ENCODE measurements at places on chromosomes 7 and 10.

GRCh38 chr7:17019106-17019505, 137.3 kb upstream of the AGR3 start:
- DNase-seq = no peak

GRCh38 chr10:105656856-105657255, 1015.8 kb downstream of the SORCS3 start:
- no peak for DNase-seq

DNA sequence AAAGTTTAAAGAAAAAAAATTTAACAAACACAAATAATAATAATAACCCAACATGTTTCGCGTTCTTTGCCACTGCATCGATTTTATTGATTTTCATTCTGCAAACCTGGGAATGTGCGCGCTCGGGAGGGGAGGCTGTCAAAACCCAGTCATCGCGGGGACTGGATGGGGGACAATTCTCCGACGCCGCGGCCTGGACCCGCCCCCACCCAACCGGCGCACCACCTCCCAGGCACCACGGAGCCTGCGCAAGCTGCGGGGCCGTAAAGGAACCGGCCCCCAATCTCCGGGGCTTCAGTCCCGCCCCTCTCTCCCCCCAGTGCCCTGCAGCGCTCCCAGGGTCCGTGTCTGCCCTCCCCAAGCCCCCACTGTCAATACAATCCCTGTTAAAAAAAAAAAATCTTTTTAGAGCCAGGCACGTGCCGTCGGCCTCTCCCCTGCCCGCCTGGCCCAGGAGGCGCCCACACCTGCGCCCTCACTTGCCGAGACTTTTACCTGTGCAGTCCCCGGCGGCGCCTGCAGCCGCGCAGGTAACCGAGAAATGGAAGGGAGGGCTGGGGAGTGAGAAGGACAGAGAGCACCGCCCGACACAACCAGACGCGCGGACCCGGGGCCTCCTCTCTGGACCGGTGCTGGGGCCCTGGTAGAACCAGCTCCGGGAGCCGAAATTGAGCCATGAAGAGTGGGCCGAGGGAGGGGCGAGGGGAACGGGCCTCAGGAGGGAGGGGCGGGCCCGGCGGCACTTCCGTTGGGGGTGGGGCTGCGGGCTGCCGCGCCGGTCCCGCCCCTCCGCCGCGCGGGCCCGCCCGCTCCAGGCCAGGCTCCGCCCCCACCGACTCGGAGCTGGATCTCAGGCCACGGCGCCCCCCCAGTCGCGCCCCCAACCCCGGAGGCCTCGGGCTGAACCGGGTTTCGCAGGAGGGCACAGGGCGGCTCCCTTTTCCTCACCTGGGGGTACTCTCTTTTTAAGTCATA, 7.6 kb upstream of the ZNF503 start:
- peak; percentile 68 for DNase-seq

GRCh38 chr7:85567983-85568382, 381.1 kb upstream of the SEMA3D start:
- no peak for DNase-seq

DNA sequence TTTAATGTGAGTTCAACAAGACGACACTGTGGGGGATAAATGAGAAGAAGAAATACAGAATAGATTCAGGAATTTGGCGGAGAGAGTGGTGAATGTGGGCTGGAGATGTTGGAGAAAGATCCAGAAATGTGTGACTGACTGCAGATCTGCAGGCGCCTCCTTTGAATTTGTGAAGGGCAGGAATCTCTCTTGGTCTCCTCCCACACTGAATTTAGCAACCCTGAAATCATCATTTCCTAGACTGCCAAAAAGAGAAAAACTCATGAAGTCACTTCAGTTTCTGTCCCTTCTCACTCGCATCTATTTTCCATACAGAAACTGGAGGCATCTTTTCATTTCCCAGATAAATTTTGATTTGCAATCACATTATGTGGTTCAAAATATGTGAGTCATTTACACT, 128.7 kb downstream of the GNAI1 start:
- no peak for DNase-seq

- no peak for DNase-seq
These were observed 60.1 kb downstream of the FAM171A1 start for GRCh38 chr10:15310776-15311568.

DNA sequence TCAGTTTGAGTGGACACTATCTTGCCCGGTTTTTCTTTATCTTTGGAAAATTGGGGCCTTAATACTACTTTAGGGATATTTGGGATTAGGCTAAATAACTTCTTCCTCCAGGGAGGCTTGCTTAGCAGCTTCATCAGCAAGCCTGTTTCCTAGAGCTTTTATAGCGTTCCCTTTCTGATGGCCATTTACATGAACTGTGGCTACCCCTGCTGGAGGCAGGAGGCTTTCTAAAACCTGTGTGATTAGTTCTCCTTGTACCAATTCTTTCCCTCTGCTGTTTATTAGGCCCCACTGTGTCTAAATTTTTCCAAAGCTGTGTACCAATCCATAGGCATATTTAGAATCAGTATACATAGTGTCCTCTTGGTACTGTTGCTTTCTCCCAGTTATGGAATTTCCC, 61.7 kb upstream of the CNTNAP2 start:
- DNase-seq = no peak

DNA sequence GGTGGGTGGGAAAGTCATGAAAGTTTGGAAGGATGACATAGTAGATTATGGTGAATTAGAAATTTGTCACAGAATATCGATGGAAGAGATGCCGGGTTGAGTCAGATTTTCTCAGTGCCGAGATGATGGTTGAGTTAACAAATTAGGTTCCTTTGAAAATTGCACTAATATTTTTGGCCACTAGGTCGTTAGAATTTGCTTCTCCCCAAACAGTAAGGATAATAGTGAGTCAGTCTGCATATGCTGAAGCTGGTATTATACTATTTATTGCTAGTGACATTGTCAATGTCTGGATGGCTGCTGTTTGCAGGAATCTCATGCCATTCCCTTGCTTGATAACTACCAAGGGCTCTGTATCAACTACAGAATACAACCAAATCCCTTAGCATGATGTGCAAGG, 37.7 kb upstream of the MINDY3 start:
- DNase-seq = peak; percentile 41

DNA sequence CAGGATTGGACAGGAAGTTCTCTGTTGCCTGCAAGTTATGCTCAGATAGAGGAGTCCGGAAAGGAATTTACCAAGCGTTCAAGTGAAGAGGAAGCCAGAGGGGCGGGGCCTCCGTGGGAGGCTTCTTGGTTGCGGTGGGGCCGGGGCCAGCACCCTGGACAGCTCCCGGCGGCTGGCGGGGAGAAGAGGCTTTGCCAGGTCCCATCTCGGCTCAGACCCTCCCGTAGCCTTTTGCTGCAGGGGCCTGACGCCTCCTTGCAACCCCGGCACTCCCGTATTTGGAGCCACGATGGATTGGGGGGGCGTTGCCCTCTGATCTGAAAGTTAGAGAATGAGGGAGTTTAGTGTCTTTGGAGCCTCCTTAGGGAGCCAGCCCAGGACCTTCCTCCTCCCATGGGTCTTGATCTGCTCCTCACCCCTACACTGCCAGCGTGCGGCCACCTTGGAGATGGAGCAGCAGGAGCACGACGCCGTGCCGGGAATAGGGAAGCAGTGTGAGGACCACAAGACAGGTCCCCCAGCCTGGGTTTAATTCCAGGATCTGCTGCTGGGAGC, 3.1 kb upstream of the SLC18A3 start:
- DNase-seq = peak; percentile 90

- no peak for DNase-seq
These were observed 12.8 kb downstream of the LBX1 start for GRCh38 chr10:101216207-101217043.

- DNase-seq = no peak
These were observed 15.0 kb downstream of the CEP41 start for GRCh38 chr7:130425796-130426195.

DNA sequence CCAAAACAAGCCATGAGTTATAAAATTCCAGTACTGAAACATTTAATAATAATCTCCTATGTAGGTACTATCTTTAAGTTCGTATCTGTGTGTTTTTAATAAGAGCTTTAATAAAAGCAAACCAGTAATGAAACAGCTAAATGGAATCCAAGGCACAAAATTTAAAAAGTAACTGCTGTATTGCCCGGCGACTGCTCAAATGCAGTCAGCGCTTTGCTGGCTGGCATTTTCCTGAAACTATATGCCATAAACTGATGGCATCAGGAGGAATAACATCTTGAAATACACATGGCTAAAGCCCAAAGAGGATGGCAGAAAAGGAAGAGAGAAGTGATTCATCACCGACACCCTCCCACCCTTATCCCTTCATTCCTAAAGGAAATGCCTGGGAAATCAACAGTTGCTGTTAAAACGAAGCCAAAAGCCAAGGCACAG, 133.1 kb downstream of the CUBN start:
- DNase-seq = no peak

GRCh38 chr10:102435529-102436233, 3.3 kb upstream of the CUEDC2 start:
- no peak for DNase-seq

- no peak for DNase-seq
These were observed 47.8 kb downstream of the MGMT start for GRCh38 chr10:129514568-129515451.

- no peak for DNase-seq
These were observed 31.2 kb downstream of the ADCYAP1R1 start for GRCh38 chr7:31083210-31083786.

- no peak for DNase-seq
These were observed 106.2 kb upstream of the CACNA2D1 start for GRCh38 chr7:82549616-82550285.

DNA sequence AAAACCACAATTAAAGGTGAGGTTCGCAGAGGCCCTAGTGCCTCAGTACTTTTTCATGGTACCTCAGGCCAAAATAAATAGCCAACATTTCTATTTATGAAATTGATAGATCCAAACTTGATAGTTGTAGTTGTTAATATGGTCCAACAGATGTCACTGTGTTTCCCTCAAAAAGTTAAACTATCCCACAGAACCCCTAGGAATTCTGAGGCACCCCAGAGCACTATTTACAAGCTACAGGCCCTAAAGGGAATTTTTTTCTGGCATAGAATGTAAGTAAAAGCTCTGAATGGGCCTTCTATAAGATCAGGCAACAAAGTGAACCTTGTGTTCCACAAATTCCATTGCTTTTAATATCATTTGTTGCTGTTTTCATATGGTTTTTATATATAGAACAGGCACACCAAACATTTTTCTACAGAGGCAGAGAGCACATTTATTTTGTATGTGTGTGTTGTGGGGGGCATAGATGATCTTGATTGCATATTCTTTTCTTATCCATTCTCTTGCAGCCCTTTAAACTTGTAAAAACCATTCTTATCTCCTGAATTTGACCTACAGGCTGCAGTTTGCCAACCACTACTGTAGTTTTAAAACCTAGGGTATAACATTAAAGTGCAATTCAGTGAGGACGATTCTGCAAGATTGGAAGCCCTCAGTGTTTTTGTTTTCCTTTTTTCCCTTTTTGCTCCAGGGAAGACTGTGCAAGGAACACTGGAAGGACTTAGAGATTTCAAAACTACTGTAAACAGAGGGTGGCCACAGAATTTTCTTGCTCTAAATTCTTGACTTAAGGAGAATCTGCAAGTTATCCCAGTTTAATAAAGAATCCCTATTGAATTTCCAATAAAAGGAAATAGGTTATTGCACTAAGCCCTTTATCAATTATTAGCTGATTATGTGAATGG, 3.5 kb upstream of the ARL4A start:
- no peak for DNase-seq

DNA sequence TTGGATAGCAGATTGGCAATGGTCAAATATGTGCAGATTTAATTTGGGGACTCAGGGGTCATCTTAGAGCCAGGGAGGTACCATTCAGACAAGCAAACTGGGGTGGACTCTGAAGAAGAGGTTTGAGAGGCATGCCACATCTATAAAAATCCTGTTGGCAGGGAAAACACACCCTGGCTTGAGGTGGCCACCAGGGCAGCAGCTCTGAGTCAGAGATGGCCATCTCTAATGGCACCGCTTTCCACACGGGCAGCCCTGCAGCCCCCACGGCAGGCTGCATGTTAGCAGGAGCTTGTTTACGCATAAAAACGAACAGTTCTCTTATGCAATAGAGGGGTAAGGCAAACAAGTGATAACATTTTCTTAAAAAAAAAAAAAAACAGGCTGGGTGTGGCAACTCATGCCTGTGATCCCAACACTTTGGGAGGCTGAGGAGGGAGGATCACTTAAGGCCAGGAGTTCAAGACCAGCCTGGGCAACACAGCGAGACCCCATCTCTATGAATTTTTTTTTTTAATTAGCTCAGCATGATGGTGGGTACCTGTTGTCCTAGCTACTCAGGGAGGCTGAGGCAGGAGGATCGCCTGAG, 14.9 kb downstream of the DLG5 start:
- DNase-seq = no peak

DNA sequence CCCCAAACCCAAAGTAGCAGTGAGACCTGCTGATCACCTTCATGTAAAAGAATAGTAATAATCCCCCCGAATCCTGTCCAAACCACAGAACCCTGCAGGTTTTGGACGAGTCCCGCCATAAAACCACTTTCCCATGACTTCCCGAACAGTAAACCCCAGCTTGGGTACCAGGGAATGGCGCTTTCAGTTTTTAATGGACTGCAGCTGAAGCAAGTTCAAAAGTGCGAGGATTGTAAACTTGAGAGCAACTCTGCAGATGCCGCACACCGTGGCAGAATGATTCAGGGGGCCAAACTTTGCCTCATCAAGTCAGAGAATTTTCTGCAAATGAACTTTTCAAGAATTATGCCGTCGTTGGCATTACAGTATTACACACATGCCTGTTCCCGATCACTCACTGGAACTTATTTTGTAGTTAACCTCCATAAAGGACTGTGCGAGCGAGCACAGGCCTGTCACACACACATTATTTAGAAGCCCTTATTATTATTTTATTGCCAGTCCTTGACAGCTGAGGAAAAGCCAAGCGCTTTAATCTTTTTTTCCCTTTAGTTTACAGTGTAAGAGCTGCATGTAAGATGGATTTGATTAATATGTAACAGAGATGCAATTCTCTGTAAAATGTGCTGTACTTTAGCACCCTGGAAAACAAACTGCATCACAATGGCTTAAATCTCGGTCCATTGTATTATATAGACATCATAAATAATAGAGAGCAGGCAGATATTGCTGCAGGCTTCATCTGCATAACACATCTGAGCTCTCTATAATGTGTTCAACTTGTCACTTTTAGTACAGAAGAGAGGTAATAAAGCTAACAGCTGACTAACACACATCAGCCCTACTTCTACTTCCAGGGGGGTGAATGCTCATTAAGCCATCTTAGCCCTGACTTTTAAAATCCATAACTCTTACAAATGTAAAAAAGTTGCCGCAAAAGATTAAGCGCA, 493.5 kb upstream of the GALNT17 start:
- DNase-seq = no peak

DNA sequence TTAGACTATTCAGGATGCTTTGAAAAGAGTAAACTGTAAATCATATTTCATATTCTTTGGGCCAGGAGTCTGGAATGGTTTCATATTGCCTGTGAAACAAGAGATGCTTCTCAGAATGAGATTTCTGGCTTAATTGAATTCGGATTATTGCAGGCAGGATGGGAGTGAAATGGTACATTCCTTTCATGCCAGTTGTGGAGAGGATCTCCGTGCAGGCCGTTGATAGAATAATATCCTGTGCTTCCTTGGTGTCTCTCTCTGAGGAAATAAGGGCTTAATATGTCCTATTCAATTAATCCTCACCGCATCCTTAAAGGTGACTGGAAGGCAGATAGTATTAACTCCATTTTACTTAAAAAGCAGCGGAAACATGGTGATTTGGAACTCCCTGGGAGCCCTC, 56.6 kb downstream of the CUX1 start:
- no peak for DNase-seq

Measured in urothelium cell line (cell line).